AG09319 (cell line): ENCODE measurements at places on chromosomes 12 and 14.

DNA sequence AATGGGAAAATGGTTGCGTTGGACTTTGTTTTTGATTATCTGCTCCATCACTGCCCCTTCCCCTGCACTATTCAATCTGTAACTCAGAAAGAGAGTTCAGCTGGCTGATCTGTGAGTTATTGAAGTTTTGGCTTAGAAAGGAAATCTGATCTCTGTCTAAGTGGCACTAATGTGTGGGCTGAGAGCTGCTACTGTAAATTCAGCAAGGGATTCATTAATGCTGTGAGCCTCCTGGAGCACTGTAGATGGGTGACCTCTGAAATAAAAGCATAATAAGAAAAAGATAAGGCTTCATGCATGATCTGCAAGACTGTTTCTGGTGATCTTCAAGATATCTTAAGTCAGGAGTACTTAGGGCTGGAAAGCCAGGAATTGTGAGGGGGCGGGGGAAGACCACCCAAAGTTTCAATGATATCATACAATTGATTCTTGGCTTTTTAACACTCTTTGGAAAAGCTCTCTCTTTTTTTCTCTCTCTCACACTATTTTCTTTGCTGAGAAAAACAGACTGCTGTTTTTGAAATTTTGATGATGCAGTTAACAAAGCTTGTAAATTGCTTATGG lies 101.1 kb downstream of the C12orf75 start:
- no peak for DNase-seq

DNA sequence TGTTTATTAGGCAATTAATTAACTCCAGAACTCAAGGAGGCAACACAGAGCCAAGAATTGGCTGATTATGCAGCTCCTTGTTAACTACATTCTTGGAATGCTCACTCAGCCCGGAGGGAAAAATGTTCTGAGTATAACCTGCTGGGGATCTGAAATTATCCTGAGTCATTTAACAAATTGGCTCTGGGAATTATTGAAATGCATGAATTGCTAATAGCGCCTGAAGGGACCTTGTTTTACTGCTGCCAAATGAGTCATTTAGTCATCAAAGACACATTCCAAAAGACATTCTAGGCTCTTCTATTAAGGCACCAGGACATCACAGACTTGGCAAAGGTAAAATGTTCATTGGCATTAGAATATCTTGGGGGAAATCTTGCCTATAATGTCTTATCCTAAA lies 13.0 kb downstream of the TMEM52B start:
- no peak for DNase-seq

DNA sequence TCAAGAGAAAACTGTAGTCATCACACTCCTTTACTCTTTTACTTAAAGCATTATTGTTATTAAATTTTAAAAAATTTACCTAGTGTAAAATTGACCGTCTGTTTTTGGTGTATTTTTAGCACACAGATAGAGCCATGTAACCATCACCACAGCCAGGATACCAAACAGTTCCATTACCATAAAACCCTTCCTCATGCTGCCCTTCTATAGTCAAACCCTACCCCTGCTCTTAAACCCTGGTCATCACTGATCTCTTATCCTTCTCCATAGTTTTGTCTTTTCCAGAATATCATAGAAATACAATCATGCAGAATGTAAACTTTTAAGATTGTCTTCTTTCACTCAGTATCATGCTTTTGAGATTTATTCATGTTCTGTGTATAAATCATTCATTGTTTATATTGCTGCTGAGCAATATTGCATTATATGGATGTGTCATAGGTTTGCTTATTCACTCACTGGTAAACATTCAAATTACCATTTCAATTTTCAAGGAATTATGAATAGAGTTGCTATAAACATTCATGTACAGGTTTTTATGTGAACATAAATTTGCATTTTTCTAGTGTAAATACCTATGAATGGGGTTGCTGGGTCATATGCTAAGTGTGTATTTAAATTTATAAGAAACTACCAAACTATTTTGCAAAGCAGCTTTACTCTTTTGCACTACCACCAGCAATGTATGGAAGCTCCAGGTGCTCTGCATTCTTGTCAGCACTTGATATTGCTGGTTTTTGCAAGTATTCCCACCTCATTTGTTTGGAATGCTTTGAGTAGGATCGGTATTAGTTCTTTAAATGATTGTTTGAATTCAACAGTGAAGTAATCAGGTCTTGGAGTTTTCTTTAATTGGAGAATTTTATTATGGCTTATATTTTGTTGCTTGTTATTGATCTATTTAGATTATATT lies 125.5 kb downstream of the LMNTD1 start:
- no peak for DNase-seq

DNA sequence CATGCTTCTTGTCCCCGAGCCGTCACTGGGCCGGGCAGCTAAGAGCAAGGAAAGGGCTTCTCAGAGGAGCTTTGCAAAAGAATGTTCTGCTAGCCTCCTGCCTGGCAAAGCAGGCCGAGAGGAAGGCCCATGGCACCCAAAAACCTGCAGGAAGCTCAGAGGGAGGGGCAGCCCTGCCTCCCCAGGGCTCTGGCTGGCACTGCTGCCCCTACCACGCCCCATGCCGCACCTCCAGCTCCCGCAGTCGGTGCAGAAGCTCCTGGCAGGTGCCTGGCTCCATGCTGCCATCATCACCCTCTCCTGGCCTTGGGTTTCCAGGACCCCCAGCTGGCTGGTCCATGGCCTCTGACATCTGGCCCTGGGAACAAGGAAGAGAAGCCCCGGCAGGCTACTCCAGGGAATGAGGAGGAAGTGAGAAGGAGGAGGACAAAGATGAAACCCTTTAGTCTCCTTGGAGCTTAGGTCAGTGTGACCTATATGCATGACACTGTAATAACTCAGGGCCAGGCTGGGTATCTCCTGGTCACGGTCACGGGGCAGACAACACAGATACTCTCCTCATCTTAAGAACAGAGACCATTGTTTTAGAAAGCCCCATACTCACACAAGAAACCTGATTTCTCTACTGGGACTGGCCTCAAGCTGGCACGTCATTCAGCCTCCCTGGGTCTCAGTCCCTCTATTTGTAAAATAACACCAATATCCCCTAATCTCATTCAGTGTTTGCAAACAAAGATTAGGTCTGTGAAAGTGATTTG lies 24.3 kb downstream of the NCKAP5L start:
- DNase-seq = no peak

DNA sequence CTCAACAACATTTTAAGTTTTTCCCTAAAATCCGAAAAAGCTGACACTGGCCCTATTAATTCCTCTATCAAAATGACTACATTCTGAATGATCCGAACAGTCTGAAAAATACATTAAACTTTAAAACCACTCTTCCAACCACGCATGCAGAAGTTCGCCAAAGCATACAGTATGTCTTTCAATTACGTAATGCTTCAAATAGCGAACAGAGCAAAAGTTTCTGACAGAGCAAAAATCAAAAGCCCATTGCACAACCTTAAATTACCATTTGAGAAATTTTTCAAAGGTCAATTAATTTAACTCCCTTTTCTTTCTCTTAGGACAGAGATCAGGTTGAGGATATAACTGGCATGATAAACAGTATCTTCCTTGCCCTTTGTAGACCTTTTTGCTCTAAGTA lies 33.2 kb downstream of the LRIG3 start:
- no peak for DNase-seq

- DNase-seq = no peak
Measured at GRCh38 chr12:98740751-98741150, 95.7 kb downstream of the APAF1 start.

- no peak for DNase-seq
Measured at GRCh38 chr12:49952391-49953055, 2.0 kb downstream of the AQP2 start.

DNA sequence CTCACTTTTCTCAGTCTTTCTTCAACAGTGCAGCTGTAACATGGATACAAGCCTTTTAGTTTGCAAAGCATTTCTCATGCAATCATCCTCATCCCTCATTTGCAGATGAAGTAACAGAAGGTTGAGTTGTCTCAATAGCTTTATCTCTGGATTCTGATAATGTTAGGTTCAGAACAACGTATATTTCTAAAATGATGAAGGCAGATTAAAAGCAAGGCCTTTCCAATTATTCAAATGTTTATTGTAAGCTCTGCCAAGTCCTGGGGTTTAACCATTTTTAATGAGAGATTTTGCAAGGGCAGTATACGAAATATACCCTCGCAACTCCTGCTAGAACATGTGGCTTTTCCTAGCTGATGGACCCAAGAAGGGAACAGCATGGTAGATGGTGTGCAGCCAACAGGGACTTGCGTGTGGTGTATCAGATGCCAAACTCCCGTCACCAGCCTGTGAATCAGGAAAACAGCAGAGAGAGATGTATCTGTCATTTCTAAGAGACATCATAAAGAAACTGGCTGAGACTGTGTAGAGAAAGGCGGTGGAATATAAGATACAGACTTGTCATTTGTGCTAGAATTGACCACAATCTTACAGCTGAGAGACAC lies 319.7 kb downstream of the MED13L start:
- no peak for DNase-seq

- peak; percentile 78 for DNase-seq
Measured at GRCh38 chr12:46963977-46964971, 115.1 kb upstream of the PCED1B start.

DNA sequence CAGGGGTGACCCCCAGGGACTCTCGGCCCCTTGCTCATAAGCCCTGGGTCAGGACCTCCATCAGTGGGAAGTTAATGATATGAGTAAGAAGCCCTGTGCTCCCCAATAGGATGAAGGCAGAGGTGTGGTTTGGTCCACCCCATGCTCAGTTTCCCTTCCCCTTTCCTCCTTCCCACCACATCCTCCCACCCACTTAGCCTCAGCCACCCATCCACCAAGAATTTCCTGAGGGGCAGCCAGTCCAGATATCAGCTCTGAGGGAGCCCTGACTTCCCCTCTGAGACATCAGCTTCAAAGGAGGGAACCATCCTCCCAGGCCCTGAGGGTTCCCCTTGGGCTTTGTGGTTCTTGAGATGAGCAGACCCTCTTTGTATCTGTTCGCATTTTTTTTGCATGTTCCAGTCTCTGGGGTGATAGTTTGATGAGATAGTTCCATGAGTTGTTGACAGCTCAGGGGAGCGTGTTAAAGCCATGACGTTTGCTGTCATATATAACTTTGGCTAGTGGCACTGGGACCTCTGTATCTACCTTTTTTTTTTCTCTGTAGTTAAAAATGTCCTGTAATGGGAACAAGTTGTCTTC lies 71.2 kb downstream of the LGMN start:
- no peak for DNase-seq

- no peak for DNase-seq
Measured at GRCh38 chr14:23054000-23054811, 3.1 kb downstream of the CDH24 start.

GRCh38 chr14:83441801-83442200 lies 1908.1 kb upstream of the SEL1L start:
- DNase-seq = no peak

DNA sequence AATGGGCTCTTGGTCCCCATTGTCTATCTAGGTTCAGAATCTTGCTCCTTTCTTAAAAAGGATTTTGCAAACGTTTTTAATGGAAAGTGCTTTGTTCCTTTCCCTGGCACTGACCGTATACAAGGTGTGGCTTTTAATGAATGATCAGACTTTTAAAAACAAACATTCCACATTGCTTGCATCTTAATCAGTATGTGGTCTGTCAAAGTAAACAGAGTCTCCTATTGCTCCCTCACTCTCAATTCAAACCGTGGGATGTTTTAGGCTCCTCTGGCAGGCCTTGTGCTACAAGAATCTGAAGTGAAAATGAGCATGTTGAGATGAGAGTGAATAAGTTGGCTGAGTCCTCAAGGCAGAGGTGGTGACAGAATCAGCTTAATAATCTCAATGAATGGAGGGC lies 107.0 kb downstream of the VRK1 start:
- DNase-seq = no peak

DNA sequence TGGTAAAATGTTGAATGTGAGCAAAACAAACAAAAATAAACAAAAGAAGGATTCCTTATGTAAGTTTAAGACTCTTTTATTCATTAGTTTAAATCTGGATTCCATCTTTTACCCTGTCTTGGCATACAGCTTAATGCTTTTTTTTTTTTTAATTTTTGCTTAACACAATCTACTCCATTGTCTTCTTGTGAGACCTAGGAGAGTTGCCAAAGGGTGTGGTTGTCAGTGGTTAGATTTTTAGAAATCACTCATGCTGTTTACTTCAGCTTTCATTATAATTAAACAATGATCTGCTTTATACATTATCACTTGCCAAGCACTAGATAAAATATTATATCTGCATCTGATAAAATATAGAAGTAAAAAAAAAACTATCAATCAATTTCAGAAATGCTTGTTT lies 77.7 kb upstream of the KITLG start:
- DNase-seq = no peak

- DNase-seq = no peak
Measured at GRCh38 chr12:109269428-109269827, 39.7 kb downstream of the FOXN4 start.

DNA sequence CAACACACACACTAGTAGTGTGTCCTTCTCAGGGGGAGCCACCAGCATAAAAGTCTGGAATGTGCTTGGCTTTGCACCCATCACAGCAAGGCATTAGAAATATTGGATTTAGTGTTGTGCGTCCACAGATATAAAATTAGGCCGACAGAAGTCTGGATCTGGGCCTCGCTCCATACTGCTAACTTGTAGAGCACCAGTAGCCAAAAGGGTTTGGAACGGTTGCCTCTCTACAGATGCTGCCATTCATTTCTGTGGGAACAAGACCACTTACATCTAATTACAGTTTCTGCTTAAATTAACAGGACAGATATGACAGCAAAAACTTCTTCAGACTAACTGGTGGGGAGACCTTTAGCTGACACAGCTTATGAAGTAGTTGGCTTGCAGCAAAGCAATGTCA lies 94.2 kb downstream of the EXOC5 start:
- DNase-seq = no peak

DNA sequence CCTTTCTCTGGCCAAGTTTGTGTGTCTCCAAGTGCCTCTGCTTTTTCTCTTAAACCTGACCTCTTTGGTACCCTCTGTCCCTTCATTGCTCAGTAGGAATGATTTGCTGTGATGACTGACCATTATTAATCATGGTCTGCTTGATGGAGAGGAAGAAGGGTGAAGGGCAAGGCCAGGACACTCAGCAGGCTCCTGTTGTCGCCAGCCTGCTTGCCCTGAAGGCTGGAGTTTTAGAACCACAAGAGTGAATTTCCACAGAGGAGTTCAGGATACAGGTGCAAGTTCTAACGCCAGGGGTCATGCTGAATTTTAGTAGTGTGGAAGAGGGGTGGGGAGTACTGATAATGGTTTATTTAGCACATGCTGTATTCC lies 2.8 kb upstream of the ITGA5 start:
- DNase-seq = no peak

DNA sequence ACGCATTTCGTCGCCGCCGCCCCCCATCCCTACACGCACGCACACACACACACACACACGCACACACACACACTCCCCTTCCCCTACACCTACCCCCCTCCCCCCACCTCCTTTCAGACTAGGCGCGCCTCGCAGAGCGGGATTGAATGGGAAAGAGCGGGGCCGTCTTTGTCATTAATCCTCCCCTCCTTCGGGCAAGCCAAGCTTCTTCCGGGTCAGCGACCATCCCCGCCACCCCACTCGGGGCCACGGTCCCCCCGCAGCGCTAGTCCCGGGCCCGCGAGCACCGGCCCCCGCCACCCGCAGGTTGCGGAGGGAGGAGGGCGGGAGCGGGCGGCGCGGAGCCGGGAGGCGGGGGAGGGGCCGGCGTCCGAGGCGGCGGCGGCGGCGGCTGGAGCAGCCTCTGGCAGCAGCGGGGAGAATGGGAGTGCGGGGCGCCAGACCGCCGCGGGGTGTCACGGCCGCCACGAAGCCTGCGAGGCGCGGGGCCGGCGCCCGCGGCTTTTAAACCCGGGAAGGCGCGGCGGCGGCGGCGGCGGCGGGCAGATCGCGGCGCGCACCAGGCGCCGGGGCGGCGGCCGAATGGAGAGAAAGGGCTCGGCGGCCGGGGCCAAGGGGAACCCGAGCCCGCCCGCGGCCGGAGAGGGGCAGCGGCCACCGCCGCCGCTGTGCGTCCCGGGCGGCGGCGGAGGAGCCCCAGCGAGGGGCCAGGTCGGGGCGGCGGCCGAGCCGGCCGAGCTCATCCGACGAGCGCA lies at the start of gene TTC9:
Gene TTC9 (plus strand): TSS at position 369 of the 755 bp plus-strand sequence. CDS start 214 bp downstream, at position 583.
- no peak for DNase-seq
